Activated CD4-positive, alpha-beta T cell treated with anti-CD3 and anti-CD28 coated beads for 36 hours (primary cell): ENCODE measurements at places on chromosomes 11 and 22. TPM values are rescaled to one million over a fixed set of nuclear protein-coding genes. Genes with fewer than 3 reads are reported as not detected.

GRCh38 chr11:78990261-78990660 lies 415.6 kb upstream of the NARS2 start:
- no peak for DNase-seq

DNA sequence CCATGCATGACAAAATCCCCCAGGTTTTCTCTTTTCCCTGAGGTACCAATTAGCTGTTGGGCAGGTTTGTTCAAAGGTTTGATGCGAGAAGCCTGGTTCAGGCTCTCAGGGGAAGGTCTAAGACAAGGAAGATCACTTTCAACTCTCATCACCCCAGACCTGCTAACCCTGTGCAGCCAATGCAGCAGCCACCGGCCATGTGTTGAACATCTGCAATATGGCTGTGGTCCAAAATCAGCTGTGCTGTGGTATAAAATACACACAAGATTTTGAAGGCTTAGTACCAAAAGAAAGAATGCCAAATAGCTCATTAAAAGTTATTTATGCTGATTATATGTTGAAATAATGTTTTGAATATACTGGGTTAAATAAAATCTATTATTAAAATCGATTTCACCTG lies 58.5 kb downstream of the SMCO4 start:
- DNase-seq: no peak

DNA sequence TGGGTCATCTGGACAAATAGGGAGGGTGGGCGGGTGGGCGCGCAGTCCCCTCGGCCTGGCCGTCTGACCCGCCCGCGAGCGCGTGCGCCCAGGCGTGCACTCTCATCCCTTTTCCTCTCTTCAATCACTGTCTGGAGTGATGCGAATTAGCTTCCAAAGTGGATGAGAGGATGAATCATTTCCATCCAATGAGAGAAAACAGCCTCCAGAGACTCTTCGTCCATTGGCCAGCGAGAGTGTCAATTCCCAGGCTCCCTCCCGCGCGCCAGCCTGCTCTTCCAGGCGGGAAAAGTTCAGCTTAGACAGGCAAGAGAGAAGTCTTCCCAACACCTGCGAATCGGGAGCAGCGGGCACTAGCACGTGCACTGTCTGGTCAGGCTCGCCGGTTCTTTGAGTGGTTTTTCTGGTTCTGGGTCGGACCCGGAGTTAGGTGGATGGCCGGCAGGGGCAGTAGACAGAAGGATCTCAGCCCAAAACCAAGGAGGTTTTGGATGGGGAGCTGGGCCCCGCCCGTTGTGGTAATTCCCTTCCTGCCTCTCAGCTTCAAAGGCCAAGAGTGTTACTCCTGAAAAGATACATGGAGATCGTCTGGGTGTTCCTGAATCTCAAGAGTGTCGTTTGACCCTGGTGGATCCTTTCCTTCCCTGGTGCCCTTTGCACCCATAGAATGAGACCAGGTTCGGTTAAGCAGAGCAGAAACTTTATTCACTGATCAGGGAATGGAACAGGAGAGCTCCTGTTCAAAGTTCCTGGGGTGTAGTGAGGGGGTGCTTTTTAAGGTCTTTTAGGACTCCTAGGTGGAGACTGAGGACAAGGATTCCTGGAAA lies 33.4 kb upstream of the GLYATL1 start:
- DNase-seq: no peak

- no peak for DNase-seq
Observed at GRCh38 chr22:28002181-28002700, 83.2 kb upstream of the PITPNB start.

DNA sequence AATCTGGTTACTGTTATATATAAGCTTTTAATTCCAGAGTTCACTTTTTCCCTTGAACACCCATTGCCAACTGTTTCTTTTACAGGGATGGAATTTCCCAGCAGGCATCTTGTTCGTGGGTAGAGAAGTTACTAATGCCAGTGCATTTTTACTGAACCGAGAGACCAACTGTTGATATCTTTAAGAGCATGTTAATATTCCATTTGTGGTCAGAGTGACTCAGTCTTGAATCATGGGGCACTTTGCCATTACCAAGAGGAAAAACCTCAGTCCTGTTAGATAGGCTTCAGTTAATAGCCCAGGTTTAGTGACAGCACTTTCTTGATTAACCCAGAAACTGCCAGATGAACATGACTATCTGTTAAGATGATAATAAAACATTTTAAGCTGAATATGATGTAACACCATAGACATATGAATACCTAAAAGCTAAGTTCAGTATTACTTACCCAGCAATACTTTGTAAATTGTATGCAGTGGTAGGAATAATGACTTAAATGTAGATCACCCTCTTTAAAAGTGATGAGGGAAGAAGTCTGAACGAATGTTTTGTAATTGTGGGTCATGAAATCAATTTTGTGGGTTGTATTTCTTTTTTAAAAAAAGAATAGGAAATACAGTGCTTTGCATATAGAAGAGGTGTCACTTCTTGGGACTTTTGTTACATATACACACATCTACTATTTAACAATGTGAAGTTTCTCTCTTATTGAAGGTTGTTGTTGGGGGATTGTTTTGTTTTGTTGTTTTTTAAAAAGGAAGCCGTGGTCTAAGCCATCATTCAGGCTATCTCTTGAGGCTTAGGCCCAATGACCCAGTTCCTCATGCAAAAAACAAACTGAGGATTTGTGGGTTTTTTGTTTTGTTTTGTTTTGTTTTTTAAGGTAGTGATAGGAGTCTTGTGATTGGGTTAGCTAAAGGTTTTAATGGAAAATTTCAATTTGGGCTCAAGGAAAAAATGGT lies 79.2 kb upstream of the GRIK4 start:
- peak; percentile 10 for DNase-seq

DNA sequence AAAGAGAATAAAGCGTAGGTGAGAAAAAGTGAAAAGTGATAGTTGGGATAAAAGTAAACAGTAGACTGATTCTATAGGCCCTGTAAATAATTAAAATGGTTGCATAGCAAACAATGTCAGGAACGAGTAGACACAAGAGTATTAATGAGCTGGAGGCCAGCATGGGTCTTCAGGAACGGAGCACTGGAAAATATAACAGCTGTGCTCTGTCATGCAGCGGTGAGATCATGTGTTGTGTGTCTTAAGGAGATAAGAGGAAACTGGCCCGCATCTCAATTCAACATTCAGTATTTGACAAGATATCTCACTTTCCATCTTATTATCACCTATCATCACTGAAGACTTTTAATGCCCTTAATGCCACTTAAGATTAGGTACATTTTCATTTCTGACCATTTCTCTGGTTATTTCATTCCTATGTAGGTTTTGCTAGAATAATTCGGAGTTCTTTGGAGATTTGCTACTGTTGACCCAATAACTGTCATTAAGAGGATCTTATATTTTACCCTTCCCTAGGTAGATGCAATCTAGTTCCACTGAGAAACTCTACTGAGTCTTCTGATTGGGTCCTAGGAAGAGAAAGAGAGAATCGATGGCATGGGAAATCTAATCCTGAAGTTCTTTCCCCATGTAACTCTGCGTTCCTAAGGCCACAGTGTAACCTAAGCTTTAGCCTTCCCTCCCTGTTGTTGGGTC lies 35.5 kb upstream of the VWA5A start:
- DNase-seq: no peak

DNA sequence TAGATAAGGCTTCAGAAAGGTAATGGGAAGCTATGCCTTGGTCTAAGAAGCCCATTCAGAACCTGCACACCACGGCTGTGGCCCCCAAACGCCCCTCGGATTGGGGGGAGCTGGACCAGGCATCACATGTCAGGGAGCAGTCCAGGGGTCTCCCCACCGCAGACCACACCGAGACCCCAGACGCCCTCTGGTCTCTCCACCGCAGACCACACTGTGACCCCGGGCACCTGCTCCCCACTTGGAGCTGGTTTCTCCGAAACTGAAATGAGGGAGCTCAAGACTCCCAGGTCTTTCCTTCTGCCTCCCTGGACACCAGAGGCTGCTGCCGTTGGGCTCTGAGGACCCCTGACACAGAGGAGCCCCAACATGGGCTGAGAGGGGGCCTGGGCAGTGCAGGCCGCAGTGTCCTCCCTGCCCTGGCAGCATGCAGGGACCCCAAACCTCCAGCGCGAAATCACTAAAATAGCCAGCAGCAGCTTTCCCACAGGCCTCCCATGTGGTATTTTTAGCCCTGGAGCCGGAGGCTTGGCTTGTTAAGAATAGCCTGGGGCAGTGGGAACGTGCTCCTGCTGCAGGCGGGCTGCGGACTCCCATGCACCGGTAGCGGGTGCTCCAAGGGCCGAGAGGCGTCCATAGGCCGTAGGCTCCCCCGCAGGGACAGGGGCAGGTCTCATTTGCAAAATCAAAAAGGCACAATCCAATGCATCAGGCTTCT lies 7.7 kb downstream of the LINC01488 start:
- no peak for DNase-seq

- no peak for DNase-seq
Observed at GRCh38 chr11:87252869-87253268, 215.1 kb downstream of the TMEM135 start.

DNA sequence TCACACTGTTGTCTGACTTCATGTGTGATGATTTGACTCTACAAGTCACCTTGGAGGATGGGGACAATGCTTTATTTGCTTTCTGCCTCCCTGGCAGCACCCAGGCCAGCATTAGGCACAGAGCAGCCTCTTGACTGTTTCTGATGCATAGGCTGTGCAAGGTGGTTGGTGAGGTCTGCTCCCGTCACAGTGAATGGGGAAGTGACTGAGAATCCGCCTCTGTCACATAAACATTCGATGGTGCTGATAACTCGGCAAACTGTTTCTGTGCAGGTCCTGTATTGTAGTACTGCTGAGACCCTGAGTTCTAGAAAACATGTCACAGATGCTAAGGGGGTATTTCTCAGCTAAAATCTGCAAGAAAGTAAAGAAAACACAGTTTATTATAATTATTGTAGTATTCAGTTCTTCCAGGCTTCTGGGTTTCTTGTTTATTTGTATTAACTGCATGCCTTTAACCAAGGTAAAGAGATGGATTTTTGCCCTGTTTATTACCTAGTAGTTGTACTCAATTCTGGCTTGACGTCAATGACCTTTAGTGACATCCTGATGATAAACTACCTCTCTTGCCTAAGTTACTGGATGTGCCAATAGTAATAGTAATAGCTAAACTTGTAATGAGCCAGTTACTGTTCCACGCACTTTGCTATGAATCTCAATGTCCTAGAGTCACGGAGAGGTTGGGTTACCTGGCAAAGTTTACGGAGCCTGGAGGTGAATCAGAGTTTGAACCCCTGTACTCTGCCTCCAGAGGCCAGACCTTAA lies 24.8 kb upstream of the RCN1 start:
- DNase-seq: no peak

DNA sequence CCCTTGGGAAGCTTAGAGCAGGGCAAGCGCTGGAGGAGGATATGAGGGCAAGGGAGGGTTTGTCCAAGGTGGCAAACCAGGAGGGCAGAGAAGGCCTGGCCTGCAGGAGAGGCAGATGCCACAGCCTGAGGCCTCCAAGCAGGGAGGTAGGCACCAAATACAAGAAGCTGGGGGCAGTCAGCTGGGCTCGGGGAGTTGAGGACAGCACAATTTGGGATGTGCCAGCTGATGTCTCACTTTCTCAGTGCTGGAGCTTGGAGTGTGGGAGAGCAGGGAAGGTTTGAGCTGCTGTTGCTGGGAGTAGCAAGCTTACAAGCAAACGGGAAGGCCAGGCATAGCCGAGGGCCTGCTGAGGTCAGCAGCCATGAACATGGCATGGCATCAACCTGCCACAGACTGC lies 4.0 kb downstream of the ZDHHC24 start:
- DNase-seq: no peak

GRCh38 chr22:49181942-49182341 lies 645.7 kb downstream of the BRD1 start:
- DNase-seq: no peak

- no peak for DNase-seq
Observed at GRCh38 chr11:123250892-123251656, 56.0 kb upstream of the CLMP start.

The TTC36 gene
- total RNA-seq: 0.21 TPM

The PATE2 gene
- 0.16 TPM for total RNA-seq

The BSCL2 gene
- total RNA-seq: 16.7 TPM

The RAB6A gene
- total RNA-seq: 58.9 TPM

The MAPK8IP1 gene
- total RNA-seq: 0.39 TPM

The NFRKB gene
- 31.0 TPM for total RNA-seq

The LRRC10B gene
- not detected for total RNA-seq

The NDUFS8 gene
- total RNA-seq: 108 TPM
